Activated CD4-positive, alpha-beta T cell treated with anti-CD3 and anti-CD28 coated beads, Interleukin-2, amount 50 U/mL, for 4 hours (primary cell): ENCODE measurements at places on chromosomes 3 and 15.

GRCh38 chr3:149085828-149086231 lies 503 bp downstream of the HLTF start:
- DNase-seq = peak; percentile 2

GRCh38 chr15:99712415-99712814 lies 20.8 kb downstream of the LYSMD4 start:
- no peak for DNase-seq

DNA sequence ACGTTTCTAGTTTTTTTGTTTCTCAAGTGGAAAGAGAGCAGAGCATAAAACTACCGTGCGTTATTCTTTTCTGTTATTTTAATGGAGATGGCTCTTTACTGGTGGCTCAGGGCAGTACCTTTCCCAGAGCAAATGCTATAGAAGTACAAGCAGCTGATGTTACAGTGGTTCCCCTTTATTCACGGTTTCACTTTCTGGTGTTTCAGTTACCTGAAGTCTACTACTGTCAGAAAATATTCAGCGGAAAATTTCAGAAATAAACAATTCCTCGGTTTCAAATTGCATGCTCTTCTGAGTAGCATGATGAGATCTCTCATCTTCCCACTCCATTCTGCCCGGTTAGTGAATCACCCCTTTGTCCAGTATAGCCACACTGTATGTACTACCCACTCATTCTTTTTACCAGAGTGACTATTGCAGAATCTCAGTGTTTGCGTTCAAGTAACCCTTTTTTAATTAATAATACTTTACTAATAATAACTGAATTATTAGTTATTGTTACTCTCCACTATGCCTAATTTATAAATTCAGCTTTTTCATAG lies 597.5 kb upstream of the ROBO2 start:
- DNase-seq = no peak

DNA sequence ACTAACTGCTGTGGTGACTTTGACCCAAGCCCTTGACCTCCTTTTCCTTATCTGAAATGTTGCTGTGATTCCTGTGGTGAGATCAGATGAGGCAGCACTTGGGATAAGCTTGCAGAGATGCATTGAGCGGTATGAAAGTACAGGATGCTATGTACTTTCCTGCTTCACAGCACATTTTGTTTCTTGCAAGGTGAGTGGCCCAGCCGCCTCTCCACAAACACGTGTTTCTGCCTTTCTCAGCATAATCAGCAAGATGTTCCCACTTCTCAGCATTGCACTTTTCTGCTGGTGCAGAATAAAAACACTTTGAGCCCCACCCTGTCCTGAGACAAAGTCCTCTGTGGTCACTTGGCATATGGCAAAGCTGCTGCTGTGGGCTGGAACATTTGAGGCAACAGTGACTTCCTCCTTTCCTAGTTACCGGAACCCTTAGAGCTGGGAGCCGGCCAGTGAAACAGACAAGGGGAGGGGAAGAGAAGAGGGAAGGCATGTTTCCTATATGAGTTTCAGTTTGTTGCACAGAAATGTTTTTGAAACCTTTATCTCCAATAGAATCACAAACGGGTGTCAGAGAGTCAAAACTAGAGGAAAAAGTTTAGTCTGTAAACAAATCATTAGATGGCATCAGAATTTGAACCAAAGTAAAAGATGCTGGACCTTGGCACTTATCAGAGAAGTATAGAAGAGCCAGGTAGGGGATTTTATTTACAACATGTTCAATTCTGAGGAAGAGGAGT lies 5.0 kb downstream of the NUDT16 start:
- DNase-seq = no peak

GRCh38 chr15:52306270-52306669 lies 10.7 kb upstream of the MYO5C start:
- DNase-seq = no peak

- DNase-seq = peak; percentile 80
Measured at GRCh38 chr3:150787741-150788370, 24.9 kb upstream of the SIAH2 start.

DNA sequence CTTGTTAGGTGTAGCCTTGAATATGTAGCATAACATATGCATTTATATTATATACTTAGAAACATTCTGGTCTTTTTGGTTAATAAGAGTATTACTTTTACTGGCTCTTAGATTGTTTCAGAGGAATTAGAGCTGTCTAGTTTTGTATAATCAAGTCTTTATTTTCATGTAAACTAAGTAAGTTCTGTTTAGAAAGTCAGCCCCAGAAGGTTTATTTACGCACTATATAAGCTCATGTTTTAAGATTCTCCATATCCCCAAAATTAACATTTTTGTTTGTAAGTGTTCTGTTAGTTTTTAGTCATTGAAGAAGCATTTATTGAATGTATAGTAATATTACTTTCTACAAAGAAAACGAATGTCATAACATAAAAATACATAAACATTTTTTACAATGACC lies 158.1 kb downstream of the HCN4 start:
- no peak for DNase-seq

DNA sequence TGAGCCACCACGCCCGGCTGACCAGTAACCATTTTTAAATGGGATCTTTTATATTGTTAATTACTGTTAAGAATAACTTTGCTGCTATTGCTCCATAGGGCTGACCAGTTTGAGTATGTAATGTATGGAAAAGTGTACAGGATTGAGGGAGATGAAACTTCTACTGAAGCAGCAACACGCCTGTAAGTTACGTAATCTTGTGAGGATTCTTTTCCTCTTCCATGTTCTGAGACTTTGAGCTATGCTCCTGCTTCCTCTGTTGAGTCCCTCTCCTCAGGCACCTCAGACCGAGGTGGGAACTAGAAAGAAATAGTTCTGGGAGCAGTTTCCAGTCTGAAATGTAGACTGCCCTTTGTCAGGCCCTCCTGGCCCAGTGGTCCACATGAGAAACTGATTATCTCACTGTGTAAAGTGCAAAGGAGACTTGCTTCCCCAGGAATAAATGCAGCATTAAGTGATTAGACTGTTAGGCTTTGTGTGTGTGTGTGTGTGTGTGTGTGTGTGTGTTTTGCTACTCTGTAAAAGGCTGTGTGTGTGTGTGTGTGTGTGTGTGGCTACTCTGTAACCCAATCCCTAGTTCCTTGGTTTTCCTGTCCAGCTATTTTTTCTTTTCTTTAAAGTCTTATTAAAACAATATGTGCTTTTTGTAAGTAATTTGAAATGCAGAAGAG lies 5.2 kb downstream of the POLR2H start:
- DNase-seq = no peak

DNA sequence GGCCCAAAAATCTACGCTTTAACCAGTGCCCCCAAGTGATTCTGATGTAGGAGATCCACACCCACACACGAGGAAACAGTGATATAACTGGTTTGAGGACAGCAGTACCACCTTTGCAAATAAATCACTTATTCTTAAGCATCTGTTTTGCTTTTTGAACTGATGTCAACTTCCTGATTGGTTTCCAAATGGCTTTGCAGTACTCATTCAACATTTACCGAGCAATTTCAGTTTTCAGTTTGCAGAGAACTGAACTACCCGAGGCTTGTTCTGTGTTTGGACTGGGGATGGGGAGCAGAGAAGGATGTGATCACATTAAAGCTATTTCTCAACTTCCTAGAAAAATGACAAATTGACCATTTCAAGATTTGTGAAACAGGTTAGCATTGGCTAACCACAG lies 1.1 kb upstream of the GYG1 start:
- DNase-seq = no peak

GRCh38 chr3:143351895-143352608 lies 232.5 kb downstream of the CHST2 start:
- DNase-seq = no peak
